SK-N-DZ (cell line): ENCODE measurements at places on chromosomes 6 and 20.

DNA sequence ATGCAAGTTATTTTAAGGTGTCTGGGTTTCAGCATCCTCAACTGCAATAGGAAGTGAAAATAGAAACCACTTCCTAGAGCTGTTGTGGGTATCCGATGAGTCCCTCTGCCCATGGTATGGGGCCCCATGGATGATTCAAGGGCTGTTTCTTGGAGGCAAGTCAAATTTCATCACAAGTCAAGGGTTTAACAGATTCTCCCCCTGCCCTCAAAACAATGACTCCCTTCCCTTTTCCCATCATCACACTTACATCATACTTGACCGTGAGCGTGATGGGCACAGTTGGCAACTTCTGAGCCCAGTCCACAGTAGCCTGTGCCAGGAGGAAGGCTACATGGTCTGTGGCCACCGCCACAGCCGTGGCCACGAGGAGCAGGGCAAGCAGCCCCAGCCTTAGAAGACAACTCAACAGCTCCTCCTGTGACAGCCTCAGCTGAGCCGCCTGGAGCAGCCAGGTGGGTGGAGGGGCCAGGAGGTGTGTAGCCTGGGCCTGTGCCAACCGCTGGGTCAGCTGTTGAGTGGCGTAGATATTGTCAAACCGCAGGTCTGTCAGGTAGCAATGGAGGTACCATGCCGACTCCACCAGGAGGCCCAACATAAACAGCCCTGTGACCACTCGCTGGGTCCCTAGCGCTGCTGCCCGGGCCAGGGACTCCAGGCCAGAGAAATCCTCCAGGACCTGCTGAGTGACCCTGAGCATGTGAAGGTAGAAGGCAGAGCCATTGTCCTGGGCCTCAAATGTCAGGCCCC, 5.2 kb downstream of the OCSTAMP start:
- no peak for DNase-seq

DNA sequence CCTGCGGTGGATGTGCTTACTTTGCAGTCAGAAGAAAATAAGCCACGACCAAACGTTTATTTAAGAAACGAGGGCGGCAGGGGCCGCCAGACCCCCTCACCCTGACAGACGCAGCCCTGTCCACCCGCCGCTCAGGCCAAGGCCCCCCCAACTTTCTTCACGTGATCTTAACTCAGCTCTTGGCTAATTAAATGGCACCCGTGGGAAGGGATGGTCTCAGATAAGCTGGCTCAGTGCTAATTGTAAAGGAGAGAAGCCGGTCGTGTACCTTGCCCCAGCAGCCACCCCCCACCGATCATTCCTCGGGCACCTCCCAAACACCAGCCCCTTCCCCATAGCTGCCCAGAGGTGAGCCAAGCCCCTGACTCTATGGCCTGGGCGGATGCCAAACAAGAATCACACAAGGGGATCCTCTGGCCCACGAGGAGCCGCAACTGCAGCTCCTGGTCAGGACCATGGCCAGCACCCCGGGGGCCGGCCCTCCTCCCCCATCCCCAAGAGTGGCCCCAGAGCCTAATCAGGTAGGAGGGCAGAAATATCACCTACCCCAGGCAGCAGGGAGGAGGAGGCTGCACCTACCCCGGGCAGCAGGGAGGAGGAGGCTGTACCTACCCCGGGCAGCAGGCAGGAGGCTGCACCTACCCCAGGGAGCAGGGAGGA, 11.2 kb downstream of the KCNQ2 start:
- DNase-seq: no peak

DNA sequence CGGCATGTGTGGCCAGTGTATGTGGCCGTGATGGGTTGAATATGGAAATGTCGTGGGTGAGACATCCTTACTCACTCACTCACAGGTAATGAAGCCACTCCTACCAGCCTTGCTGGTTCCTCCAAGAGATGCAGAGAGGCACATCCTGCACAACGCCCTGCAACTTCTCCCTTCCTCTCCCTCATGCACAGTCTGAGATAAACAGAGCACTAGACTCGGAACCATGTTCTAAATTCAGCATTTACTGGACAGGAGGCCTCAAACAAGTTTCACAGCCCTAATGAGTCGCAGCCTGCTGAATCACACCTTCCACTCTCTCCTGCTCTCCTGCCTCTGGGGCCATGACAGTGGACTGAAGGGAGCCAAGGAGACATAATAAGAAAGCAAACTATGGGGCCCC, 91.2 kb downstream of the ISM1 start:
- DNase-seq: no peak

DNA sequence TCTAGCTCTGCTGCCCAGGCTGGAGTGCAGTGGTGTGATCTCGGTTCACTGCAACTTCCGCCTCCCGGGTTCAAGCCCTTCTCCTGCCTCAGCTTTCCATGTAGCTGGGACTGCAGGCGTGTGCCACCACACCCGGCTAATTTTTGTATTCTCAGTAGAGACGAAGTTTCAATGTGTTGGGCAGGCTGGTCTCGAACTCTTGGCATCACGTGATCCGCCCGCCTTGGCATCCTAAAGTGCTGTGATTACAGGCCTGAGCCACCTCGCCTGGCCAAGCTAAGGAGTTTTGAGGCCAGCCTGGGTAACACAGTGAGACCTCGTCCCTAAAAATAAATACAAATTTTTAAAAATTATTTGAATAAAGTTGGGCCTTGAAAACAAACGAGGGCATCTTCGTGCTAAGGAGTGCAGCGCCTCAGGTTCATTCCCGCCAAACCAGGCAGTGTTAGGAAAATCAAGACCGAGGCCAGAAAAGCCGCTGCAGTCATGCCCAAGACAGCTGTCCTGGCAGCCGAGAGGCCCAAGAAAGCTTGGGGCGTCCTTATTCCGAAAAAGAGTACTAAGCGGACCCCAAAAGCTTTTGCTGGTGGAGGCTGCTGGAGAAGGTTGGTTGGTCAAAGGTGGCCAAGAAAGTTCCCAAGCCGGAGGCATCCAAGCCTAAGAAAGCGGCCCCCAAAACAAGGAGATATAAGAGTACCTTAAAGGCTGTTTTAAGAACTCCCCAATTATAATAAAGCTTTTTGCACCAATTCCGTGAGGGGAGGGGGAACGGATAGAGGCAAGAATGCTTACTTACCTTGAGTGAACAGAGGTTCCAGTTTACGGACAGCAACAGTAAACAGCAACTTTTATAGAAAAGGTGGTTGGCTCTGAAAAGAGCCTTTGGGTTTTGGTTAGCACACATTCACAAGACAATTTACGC, 109.0 kb downstream of the HFE start:
- peak; percentile 26 for DNase-seq

DNA sequence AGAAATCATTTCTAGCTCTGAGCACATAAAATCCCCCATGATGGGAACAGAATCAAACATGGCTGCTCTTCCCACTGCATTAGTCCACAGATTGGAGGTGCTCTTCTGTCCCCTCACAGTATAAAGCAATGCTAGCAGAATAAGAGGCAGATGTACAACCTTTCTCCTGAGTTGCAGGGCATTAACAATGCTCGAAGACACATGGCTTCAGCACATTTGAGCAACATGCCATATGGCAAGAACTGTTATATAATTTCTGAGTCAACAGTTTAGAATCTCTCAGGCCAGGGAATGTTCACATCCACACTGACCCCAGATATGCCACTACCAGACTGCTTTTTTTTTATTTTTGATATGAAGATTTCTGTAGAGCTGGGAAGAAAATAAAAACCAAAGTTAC, 119.6 kb downstream of the KIF13A start:
- DNase-seq: no peak
